NCI-H510A treated with DMSO at 0.1 percent for 48 hours (cell line): ENCODE measurements at places on chromosomes 3 and 15.

DNA sequence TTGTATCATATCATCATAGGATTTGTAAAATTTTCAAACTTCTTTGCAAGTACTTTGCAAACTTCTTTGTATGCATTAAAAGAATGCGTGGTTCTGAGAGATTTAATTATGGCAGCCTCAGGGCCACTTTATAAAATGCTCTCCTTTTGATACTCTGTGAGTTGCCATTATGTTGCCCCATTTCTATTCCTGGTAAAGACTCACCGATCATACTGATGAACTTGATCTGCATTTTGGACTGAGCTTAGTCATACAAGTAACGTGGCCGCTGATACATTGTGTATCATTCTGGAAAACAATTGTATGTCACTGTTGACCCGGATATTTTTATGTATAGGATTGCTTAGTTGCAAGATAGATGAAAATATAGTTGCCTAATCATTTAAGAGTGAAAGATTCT is 38.8 kb downstream of the AKAP13 start:
- no peak for DNase-seq

- no peak for DNase-seq
Observed at GRCh38 chr15:72361176-72361575, 14.6 kb downstream of the HEXA start.

- DNase-seq: no peak
Observed at GRCh38 chr3:36457667-36458066, 77.4 kb downstream of the STAC start.

DNA sequence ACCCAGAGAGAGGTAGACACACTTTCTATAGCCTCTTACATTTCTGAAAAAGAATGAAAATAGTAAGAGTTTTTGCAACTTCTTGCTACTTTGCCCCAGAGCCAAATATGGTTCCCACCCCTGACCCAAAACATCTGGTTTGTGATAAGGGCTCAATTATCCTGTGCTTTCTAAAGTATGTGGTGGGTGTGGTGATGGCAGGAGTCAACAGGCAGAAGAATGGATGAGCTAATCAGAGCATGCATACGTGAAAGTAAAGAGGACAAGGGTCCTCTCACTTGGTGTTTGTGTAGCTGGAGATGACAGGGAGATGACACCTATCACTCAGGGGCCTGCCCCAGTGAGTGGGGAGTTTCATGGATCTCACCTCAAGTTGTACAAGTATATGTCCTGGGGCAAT is 19.1 kb downstream of the KBTBD8 start:
- no peak for DNase-seq
